ENCODE measurements at places on chromosomes 5 and 9.

DNA sequence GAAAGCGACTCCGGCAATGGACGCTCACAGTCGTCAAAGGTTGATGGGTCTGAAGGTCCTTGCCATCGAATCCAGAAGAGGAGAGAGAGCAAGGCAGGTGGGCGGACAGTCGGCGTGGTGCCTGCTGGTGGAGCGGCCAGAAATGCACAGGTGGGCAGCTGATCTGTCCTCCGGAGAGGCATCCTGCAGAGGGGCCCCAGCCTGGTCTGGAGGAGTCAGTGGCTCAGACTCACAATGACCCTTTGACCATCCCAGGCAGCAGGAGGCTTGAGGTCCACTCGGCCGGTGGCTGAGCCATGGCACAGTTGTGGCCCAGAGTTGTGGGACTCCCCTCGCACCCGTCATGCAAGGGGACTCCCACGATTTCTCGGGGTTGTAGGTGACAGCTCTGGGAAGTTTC lies 34.4 kb upstream of the FCN2 start:
- no peak for DNase-seq

GRCh38 chr9:17063535-17064135 lies 71.2 kb upstream of the CNTLN start:
- peak; percentile 13 for DNase-seq

DNA sequence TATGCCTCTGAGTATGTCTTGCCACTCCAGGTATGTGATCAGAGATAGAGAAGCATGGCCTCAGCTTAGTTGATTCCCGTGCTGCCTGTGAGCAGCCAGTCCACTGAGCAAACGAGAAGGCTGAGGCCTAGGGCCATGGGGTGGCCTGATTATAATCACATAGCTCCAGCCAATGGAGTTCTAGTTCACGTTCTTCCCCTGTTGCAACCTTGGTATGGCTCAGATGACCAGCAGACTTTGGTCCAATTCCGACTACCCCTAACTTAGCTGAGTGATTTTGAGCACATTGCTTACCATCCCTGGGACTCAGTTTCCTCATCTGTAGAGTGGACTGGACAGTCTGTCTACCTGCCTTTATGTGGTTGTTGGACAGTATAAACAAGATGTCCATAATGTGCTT lies 68.4 kb downstream of the PPARGC1B start:
- DNase-seq: no peak

GRCh38 chr9:110728058-110728457 lies 59.5 kb downstream of the MUSK start:
- DNase-seq: no peak

GRCh38 chr9:126217250-126217653 lies 109.4 kb upstream of the MVB12B start:
- no peak for DNase-seq

GRCh38 chr5:173454361-173454735 lies 126.1 kb upstream of the STC2 start:
- DNase-seq: no peak

GRCh38 chr9:120014796-120015195 lies 565.2 kb downstream of the CDK5RAP2 start:
- no peak for DNase-seq

DNA sequence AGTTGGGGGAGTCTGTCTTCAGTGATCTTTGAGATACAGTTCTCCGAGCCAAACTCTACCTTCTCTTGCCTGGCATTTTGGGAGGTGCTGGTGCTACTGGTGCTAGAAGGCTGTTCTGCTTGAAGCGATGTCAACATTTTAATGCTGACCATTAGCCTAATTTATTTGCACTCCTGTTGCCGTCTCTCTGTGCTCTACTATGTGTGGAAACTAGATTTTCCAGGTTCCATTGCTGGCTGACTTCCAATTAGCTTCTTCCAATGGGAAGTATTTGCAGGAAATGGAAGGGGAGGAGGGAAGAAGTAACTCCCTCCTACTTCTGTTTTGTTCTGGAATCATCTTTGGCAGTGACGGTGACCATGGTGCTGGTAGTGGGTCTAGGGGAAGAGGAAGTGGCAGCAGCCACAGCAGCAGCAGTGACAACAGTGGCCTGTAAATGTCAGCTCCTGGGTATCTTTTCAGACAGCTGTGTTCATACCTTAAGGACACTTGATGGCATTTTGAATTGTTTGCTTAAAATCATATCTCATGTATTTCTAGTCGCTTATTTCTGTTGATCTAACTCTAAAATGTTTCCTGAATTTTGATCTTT lies 7.9 kb downstream of the TXNDC8 start:
- no peak for DNase-seq

GRCh38 chr5:177366528-177367322 lies 9.0 kb downstream of the RGS14 start:
- DNase-seq: peak; percentile 39

DNA sequence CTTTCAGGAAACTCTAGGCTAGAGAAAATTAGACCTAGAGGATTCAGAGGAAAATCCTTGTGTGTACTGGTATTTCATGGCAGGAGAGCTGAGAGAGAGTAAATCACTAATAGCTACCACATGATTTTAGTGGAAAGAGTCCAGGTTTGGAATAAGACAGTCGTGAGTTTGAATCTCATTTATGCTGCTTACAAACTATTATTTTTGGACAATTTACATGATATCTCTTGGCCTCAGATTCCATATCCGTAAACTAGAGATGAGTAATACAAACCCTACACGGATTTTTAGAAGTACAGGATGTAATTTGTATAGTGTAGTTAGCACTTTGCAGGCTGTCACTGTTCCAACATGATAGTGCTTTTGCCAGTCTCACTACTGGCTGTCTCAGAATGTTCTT lies 2.7 kb downstream of the IL31RA start:
- DNase-seq: no peak

- no peak for DNase-seq
Observed at GRCh38 chr5:5887833-5888232, 465.4 kb downstream of the ICE1 start.

- no peak for DNase-seq
Observed at GRCh38 chr5:96026406-96027041, 64.9 kb upstream of the ELL2 start.
